ENCODE measurements at places on chromosomes 11 and 22.

- no peak for DNase-seq
Measured at GRCh38 chr11:111683806-111684205, 81.6 kb downstream of the SIK2 start.

DNA sequence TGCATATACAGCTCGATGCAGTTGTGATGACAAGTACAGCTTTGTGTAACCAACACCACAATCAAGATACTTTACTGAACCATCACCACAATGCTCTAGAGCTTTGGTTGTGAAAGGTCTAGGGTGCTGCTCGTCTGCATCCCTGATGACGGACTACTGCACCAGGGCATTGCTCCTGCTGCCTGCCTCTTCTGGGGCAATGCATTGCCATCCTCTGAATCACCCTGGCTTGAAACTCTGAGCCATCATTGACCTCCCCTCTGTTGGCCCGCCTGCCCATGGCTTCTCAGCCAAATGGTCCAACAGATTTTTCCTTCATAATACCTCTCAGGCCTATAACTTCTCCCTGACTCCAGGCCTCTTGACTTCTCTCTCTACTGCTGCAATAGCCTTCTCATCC is 77.4 kb upstream of the CSNK2A3 start:
- DNase-seq: no peak

DNA sequence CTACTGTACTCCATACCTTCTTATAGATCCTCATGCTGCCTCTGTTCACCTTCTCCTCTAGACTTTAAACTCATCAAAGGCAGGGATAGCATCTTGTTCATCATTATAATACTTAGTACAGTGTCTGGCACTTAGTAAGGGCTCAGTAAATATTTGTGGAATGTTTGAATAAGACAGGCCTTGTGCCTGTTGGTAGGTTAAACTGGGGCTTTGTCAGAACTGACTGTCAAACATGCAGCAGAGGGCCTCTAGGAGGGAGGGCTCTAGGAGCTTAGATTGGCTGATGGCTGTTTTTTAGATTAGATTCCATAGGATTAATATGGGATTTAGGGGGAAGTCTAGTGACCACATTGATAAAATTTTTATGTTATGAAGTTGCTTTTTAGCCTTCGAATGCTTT is 70.8 kb downstream of the RNF169 start:
- DNase-seq: peak; percentile 31

DNA sequence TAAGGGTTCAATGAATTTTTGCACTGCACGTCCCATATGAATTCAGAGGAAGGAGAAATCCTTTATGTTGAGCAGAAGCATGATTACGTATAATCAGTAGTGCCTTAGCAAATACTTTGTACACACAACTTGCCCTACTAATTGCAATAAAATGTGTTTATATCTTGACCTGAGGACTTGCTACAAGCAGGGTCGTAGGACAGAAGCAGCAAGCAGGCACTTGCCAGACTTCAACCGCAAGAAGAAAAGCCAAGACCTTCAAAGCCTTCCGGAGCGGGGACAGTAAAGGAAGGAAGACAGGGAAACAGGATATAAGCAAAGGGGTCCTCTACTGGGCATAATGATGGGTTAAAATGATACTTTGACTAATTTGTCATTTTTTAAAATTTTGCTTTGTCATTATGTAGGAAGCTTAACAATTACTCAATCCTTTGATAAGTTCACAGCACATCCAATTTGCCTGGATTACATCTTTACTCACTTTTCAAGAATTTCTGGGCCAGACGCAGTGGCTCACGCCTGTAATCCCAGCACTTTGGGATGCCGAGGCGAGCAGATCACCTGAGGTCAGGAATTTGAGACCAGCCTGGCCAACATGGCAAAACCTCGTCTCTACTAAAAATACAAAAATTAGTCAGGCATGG is 23.2 kb upstream of the UBASH3B start:
- peak; percentile 26 for DNase-seq

- no peak for DNase-seq
Measured at GRCh38 chr11:57207168-57207567, 25.4 kb downstream of the LRRC55 start.

DNA sequence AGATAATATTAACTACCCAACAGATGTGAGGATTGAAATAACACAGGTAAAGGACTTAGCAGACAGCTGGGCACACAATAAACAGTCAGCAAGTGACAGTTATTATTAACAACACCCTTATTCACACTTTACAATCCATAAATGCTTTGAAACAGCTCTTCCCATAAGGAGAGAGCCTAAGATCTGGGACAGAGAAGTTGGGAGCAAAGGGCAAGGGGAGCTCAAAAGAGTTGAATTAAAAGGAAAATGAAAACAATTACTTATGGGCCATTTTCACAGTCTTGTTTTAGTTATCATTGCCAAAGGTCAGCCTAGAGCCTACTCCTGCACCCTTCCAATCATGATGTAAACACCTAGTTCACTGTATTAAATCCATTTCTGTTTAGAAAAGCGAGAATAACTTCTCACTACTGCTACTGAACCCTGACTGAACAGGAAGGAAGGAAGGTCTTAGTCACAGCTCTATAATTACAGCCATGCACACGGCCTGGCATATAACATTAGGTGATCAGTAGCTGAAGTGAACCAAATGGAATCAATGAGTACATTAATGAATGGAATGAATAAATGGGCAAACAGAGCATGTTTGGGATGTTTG is 111.3 kb downstream of the PLEKHA7 start:
- DNase-seq: no peak

- DNase-seq: no peak
Measured at GRCh38 chr22:26199665-26200064, 30.4 kb downstream of the SEZ6L start.
